Effector memory CD4-positive, alpha-beta T cell (primary cell): ENCODE measurements at places on chromosomes 6 and 20.

GRCh38 chr6:85544776-85545175 is 48.9 kb downstream of the SNX14 start:
- DNase-seq, result no peak

DNA sequence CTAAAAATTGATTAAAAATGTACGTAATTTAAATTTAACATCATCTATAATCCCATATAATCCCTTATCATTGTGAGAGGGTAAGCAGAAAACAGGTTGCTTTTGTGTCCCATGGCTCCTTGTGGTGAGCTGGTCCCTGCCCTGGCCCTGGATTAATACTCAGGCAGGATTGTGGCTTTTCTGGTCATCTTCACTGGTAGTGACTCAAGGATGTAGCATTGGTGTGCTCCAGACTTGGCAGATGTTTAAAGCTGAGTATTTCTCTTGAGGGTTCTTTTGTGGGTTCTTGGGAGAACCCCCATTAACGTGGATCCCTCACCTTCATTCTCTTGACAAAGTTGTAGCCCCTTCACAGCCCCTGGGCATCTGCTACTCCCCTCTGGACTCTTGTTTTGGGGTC is 39.3 kb downstream of the SNRNP48 start:
- DNase-seq, result no peak

DNA sequence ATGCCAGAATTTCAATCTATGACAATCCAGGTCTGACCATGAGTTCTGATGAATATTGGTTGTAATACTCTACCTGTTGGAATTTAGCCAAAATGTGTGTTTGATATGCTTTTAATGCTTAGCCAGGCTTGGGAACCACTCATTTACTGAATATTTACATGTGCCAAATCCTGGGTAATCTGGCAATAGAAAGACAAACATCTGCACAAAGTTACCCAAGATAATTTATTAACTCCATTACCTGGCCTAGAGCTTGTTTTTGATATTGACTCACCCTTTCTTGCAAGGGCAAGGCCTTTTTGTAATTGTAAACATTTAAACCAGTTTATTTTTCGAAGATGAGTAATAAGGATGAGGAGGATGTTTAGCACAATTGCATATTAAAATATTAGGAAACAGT is 13.5 kb upstream of the CD2AP start:
- no peak for DNase-seq

DNA sequence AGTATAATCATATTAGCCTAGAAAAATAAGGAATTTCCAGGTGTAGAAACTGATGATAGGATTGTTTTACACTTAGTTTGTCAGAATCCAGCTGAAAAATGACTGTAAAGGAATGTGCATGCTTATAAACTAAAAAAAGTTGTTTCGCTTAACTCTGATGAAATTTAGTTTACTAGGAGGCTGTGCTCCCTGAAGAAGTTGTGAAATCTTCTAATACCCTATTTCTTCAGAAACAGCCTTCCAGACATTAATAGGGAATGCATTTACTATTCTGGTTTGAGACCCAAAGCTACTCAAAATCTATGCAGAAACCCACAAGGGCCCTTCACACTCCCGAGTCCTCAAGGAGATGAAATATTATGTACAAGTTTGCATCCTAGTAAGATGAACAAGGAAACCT is 105.5 kb upstream of the SSTR4 start:
- no peak for DNase-seq

DNA sequence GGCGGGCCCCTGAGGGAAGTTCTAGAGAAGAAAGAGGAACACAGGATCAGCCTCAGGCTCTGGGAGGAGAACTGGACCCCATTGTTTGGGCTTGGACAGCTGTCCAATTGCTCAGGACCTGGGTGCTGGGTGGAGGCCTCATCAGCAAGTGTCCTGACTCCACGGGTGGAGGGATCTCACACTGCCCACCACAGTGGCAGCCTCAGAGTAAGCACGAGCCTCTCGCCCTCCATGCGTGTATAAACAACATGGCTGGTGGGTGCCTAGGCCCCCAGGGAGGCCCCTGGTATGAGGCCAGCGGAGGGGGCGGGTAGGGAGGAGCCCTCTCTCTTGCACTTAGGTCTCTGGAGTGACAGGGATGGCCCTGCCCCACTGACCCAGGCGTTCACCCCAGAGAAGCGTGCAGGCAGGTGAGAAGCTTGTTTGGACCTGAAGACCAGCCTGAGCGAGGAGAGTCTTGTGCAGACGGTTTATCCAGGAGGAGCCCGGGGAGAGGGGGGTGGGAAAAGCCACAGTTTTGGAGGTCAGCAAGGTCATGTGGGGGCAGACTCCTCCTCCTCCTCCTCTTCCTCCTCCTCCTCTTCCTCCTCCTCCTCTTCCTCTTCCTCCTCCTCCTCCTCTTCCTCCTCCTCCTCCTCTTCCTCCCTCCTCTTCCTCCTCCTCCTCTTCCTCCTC is 41.9 kb upstream of the BHLHE23 start:
- no peak for DNase-seq

GRCh38 chr20:16615199-16615598 is 42.0 kb upstream of the KIF16B start:
- DNase-seq, result no peak

DNA sequence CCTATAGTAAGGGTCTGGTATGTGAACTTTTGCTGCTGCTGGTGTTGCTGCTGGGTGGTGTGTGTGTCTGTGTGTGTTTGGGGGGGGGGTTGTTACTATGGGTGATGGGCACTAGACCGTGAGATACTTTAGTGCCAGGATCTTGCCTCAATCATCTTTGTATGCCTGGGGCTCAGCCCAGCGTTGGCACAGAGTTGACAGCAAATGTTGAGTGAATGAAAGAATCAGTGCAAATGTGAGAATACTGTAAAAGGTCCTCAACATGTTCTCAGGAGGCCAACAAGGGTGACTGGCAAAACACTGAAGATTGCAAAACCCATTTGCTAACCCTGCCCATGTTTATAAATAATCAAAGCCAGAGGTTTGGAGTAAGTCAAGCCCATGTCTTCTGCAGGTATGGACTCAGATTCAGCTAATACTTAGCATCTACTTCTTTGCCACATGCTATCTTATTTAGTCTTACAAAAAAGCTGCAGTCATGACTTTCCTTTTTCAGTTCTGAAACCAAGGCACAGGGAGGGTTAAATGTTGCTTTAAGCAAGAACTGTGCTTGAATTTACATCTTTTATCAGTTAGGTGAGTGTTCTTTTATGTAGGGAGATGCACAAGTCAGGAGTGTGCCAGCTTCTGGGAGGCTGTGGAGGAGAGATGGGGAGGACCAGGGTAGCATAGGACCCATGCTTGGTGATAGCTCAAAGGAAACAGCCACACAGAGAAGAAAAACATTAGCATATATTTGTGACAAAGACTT is 125.3 kb upstream of the SPACA1 start:
- DNase-seq, result no peak

GRCh38 chr6:105608711-105609374 is 206.0 kb upstream of the PREP start:
- no peak for DNase-seq
